ENCODE measurements at places on chromosomes 5 and 9.

- peak; percentile 87 for DNase-seq
Measured at GRCh38 chr9:136538599-136539426, 7.0 kb downstream of the NOTCH1 start.

GRCh38 chr5:150399524-150400211 lies 13.0 kb downstream of the CD74 start:
- DNase-seq = no peak

- no peak for DNase-seq
Measured at GRCh38 chr5:86112249-86112648, 505.5 kb upstream of the COX7C start.

DNA sequence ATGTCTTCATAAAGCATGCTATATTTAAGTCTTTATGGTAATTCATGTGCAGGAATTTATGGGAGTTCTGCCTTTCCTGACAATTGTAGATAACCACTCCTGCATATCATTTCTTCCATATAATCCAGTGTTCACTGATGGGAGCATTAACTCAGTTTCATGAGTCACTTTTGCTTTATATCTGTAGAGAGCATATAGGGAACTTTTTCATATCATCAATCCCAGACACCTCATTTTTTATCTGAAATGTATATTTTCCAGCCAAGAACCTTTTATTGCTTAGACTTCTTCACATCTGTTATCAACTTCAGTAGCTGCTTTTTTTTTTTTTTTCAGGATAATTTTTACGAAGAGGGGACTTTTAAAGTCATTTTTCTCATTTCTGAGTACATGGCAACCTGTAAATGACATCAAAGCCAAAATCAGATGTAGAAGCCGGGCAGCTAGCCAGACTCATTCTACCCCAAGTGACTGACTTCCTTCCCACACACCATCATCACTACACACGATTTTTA lies 41.1 kb downstream of the NFX1 start:
- DNase-seq = no peak

DNA sequence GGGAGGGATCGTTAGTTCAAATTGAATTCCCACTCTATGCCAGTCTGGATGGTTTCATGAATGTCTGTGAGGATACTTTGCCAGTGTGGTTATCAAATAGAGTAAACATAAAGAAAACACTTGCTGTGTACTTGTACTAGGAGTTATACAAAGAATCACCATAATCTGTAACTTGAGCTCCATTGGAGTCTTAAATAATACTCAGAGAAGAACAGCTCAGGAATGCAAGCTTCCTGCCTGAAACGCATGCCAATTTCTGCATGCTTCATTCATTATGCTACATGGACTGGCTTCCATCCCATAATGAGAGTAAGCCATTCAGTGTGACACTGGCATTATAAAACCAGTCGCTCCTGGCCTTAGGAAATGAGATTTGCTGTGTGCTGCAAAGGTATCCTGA lies 351.4 kb downstream of the SEMA5A start:
- no peak for DNase-seq

GRCh38 chr9:103617046-103617445 lies 477.1 kb upstream of the SMC2 start:
- no peak for DNase-seq

- no peak for DNase-seq
Measured at GRCh38 chr9:79985264-79985663, 413.5 kb downstream of the TLE4 start.

DNA sequence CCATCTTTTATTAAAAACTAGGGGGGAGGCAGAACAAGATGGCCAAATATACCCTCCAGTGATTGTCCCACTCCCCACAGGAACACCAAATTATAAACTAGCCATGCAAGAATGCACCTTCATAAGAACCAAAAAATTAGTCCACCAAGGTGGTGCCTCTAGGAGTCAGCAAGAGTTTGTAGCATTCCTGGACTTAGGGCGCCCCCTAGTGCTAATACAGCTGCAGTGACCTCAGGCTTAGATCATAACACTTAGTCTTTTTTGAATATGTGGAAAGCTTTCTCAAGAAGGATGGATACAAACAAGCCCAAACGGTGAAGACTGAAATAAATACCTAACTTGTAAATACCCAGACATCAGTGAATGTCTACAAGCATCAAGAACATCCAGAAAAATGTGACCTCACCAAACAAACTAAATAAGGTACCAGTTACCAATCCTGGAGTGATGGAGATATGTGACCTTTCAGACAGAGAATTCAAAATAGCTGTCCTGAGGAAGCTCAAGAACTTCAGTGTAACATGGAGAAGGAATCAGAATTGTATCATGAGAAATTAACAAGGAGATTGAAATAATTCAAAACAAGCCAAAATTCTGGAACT lies 19.3 kb downstream of the PPIP5K2 start:
- peak; percentile 81 for DNase-seq

- no peak for DNase-seq
Measured at GRCh38 chr9:22898591-22898990, 452.0 kb downstream of the DMRTA1 start.

DNA sequence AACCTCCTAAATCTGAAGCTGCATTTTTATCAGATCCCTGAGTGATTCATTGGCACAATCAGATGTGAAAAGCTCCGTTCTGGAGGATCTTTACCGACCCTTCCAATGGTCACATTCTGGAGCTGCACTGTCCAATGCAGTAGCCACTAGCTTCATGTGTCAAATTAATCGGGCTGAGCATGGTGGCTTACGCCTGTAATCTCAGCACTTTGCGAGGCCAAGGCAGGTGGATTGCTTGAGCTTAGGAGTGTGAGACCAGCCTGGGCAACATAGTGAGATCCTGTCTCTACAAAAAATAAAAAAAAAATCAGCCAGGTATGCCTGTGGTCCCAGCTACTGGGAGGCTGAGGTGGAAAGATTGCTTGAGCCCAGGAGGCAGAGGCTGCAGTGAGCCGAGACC lies 3.7 kb downstream of the IL17B start:
- DNase-seq = no peak

All from activated CD4-positive, alpha-beta T cell treated with anti-CD3 and anti-CD28 coated beads, Interleukin-2, Interleukin-4, amounts not matched to agents 100 ng/mL and 50 ng/mL, durations not matched to agents 16 hours and 8 hours (primary cell).